ELR (cell line): ENCODE measurements at places on chromosomes 16 and 17.
A peak's percentile ranks its signal among the peaks of the same experiment; 100 is the strongest.

DNA sequence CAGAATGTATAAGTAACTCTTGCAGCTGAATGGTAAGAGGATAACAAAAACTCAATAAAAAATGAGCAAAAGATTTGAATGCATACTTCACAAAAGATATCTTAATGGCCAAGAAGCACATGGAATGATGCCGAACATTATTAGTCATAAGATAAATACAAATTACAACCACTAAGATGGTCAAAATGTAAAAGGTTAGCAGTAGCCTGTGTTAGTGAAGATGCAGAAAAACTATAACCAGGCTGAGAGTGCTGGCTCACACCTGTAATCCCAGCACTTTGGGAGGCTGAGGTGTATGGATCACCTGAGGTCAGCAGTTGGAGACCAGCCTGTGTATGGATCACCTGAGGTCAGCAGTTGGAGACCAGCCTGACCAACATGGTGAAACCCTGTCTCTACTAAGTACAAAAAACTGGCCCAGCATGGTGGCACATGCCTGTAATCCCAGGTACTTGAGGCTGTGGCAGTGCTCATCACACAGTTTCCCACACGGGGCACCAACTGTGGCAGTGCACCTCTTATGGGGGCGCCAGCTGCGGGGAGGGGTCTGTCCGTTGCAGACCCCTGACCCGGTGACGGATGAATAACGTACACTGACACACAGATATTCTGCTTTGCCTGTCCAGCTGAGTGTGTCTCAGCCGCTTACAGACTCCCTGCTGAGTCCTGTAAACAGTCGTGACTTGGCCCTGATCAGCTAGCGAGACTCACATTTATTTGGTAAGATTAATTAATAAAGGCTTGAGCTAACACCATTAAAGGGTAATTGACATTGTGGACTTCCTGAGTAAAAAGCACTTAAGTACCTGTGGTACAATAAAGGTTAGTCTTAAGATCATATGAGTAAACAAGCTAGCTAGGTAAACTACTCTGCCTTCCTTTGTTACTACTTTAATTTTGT lies 45.7 kb upstream of the FAM20A start:
- DNase-seq, result no peak

DNA sequence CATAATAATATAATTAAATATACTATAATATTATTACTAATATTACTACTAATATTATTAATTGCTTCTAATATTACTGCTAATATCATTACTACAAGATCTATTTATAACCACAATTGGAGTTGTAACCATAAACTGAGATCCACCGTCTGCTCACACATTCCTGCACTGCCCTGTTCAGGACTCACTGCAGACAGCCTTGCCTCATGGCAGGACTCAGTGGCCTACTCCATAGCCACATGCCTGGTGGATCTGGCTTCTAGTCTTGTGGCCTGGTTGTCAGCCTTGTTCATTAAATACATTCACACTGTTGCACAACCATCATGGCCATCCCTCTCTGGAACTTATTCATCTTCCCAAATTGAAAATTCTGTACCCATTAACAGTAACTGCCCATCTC lies 48.0 kb downstream of the SRL start:
- no peak for DNase-seq

DNA sequence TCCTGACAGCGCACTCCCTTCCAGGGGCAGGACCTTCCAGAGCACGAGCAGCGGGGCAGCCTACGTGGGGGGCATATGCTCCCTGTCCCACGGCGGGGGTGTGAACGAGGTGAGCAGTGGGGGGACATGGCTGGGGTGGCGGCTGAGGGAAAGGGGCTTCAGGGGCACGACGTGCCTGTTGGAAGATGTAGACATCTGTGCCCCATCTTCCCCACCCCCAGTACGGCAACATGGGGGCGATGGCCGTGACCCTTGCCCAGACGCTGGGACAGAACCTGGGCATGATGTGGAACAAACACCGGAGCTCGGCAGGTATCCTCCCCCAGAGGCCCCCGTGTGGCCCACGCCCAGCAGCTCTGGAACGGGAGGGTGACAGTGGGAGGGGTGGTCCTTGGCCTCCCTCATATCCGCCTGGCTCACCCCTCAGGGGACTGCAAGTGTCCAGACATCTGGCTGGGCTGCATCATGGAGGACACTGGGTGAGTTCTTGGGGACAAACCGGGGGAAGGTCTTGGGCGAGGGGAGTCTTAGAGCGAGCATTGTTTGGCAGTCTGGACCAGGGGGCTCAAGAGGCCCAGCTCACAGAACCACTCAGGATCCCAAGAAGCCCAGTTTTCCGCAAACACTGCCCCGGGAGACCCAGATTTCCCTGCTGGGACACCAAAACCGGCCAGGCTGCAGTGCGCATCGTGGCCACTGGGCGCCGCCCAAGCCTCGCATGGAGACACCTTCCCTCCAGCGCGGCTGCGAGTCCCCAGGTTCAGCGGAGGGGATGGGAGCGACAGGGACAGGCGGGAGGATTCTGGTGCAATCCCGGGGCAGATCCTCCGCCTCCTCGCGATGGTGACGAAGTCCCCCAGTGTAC lies 15.7 kb downstream of the ADAM11 start:
- peak; percentile 92 for DNase-seq

- no peak for DNase-seq
Observed at GRCh38 chr16:76038097-76038496, 239.1 kb upstream of the CNTNAP4 start.
